ENCODE measurements at places on chromosomes 4 and X. TPM values are rescaled to one million over a fixed set of nuclear protein-coding genes. Genes with fewer than 3 reads are reported as not detected.

The PALLD gene
- polyA plus RNA-seq, result 182 TPM

The CISD2 gene
- 50.3 TPM for polyA plus RNA-seq

The PDGFRA gene
- polyA plus RNA-seq, result 160 TPM

The GSX2 gene
- not detected for polyA plus RNA-seq

The CT45A2 gene
- polyA plus RNA-seq, result not detected

DNA sequence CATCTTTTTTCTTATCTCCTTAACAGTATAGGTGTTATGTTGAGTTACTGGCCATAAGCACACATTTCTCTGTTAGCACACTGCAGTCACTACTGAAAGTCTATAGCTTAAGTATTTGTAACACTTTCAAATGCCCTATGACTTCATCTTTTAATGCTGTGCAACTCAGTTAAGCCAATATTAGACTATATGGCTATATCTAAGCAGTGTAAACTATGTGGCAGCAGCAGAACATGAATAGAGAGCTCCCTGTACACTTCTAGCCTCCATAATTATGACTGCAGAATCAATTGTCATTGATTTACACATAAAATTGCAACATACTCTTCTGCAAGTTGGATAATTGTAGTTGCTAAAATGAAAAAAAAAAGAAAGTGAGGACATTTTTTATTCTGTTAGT, 250.3 kb downstream of the EPHA5 start:
- no peak for DNase-seq

DNA sequence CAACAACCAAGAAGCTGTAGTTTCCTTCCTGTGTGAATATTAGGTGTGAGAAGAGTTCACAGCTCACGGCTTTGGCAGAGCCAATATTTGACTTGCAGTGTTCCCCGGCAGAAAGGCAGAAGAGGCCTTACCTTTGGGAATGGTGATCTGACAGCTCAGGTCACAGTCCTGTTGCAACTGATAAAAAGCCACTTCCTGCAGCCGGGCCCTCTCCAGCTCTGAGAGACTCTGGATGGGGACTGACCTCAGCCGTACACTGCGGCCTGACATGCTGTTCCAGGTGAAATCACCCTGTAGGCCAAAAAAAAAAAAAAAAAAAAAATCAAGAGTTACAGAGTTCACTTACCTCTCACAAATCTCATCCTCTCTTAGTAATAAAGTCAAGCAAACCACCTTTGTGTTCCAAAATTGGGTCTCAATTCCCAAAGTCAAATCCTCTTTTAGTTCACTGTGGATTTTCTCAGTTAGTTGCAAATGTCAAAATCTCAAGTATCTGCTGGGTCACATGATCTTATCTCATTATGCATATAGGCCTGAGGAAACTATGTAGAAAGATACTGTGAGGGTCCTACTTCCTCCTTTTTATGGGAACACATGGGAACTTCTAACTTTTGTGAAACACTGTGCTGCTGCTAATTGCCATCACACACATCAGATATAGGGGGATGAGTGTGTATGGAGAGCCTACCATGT, 38.6 kb upstream of the AMELX start:
- DNase-seq, result no peak

GRCh38 chr4:71980976-71981375, 50.8 kb upstream of the NPFFR2 start:
- no peak for DNase-seq

GRCh38 chrX:112852851-112853250, 12.2 kb upstream of the AMOT start:
- DNase-seq, result no peak

- peak; percentile 40 for DNase-seq
Measured at GRCh38 chr4:26410385-26411293, 79.6 kb downstream of the CCKAR start.

DNA sequence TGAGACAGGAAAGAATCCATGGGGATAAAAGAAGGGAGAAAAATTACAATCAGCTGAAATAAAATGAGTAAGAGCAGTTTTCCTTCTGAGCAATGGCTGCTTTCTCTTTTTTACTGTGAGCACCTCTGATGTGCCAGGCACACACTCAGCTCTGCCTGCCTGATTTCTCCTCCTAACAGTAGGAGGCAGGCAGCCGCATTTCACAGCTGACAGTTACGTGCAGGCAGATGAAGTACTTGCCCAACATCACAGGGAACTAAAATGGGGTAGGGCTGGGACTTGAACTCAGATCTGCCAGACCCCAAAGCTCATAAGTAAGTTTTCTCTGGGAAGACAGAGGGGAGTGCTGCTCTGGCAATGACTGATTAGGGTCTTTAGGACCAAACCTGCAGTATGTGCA, 54.6 kb downstream of the C4orf50 start:
- DNase-seq, result no peak

GRCh38 chr4:167222099-167222498, 12.2 kb downstream of the SPOCK3 start:
- no peak for DNase-seq

DNA sequence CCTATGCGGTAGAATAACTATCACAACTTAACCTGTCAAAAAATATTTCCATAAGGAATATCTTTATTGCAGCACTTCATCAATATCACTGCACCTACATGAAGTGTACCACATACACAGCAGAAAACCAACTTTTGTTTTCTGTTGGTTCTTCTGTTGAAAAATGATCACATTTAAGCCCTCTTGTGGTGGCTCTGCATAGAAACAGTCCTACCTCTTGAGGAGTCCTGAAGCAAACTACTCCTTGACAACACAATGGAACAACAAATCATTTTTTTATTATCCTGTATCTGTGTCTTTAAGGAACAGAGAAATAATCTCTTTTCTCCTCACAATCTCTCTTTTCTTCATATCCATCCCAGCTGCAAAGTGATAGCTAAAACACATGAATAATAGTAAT, 39.8 kb upstream of the ATOH1 start:
- DNase-seq, result no peak

GRCh38 chr4:70658418-70658817, 7.9 kb downstream of the JCHAIN start:
- no peak for DNase-seq

- no peak for DNase-seq
Measured at GRCh38 chrX:30876367-30876766, 12.7 kb downstream of the TAB3 start.

DNA sequence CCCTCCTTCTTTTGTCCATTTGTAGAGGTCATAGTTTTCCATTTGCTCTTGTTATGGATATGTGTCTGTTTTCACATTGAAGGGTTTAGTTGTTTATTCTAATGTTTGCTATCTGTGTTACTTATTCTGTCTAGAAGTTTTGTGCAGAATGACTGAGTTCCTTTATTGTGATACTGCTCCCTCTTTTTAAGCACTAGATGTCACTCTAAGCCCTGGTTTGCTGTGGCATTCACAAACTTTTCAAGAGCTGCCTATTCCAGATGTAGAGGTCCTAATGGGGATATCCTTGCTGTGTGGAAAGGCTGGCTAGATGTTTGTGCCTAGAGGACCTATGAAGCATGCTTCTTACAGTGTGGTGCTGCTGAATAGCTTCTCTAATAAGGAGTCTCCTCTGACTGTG, 338.6 kb downstream of the SPIN4 start:
- DNase-seq, result no peak
